ENCODE measurements at places on chromosomes 7 and 10. TPM values are rescaled to one million over a fixed set of nuclear protein-coding genes. Genes with fewer than 3 reads are reported as not detected.

TRPV5 gene
- total RNA-seq, result not detected

ANKRD61 gene
- total RNA-seq, result not detected

DNA sequence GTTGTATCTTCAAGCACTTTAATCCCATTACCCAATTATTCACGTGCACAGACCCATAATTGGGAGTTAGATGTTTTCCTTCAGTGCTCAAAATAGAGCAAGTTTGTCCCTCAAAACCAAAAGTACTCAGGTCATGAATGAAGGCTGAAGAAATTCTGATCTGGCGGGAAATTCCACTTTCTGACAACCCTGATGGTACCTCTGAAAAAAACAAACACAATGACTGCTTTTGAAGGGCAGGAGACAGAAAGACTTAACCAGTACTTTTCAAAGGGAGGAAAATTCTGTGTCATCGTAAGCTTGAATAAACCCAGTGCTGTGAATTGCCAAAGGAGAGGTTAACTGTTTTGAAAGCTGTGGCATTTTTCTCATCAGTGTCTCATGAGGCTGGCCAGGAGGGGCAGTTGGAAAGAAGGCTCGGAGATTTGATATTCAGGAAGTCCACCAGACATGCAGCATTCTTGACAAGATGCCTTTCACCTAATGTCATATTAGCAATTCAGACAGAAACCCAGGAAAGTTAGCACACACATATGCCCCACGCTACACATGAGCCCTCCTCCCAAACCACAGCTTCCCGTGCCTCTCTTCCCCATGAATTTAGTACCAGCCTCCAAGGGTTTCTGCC lies 347.0 kb downstream of the KCNMA1 start:
- DNase-seq, result no peak

KAZALD1 gene
- total RNA-seq, result 9.8 TPM

GRCh38 chr10:91416339-91416855 lies 6.3 kb downstream of the HECTD2 start:
- no peak for DNase-seq

- DNase-seq, result no peak
These were observed 24.6 kb upstream of the MPP7 start for GRCh38 chr10:28327491-28327880.

GDI2 gene
- 218 TPM for total RNA-seq

GRCh38 chr7:55129541-55130394 lies 111.0 kb downstream of the EGFR start:
- DNase-seq, result no peak

DNA sequence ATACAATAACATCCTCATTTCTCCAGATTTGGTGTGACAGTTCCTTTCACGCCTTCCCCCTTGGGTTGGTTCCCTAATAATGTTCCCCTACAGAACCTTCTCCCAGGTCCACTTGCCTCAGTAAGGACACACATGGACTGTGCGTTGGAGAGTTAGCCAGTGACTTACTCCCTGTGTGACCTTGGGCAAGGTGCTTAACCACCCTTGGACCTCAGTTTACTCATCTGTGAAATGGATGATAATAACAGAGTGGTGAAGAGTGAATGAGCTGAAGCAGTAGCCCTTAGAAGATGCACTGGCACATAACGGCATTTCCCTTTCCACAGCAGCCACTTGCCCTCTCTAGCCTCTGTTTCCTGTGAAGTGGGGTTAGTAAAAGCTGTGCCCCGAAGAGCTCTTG lies 175.8 kb downstream of the PKD1L1 start:
- no peak for DNase-seq

HABP2 gene
- total RNA-seq, result not detected

GRCh38 chr10:27948186-27948585 lies 50.7 kb downstream of the ODAD2 start:
- DNase-seq, result no peak

GRCh38 chr7:93736668-93737369 lies 153.7 kb downstream of the TFPI2 start:
- no peak for DNase-seq

DNA sequence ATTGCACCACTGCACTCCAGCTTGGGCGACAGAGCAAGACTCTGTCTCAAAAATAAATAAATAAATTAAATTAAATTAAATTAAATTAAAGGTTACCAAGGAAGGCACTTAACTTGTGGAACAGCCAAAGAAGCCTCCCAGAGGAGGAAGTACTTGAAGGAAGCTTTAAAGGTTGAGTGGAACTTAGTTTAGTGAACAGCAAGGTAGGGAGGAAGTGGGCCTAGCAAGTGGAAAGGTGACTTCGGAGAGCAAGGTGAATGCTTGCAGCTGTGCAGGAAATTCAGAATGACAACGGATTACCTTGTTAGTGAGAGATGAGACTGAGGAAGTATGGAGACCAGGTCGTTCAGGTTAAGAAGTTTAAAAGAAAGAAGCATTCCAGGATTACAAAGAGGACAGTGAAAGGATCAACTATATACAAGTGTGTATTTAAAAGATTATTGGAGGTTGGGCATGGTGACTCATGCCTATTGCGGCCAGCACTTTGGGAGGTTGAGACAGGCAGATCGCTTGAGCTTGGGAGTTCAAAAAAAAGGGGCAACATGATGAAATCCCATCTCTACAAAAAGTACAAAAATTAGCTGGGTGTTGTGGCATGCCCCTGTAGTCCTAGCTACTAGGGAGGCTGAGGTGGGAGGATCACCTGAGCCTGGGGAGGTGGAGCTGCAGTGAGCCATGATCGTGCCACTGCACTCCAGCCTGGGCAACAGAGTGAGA lies 12.8 kb upstream of the RPEL1 start:
- DNase-seq, result no peak

DNA sequence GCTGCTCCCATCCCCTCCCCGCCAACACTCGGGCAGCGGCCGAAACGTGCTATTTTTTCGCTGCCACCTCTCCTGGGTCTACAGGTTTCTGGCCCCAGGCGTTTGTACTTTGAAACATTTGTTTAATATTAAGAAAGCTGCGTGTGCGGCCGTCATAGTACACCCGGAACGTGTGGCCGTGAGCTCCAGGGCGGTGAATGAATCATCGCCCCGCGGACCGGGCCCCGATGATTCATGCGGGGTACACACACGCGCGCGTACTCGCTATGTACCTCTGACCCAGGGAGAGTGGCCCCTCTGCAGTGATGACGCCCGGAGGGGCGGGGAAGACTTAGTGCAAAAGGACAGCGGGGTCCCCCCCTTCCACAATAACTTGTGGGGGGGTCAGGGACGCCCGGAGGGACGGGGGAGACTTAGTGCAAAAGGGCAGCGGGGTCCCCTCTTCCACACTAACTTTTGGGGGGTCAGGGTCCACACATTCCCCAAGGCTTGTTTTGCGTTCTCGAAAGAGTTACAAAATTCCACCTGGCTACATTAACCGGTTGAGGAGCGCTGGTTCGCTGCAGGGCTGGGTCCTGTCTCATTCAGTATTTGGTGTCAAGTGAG lies 56.5 kb upstream of the PCGF5 start:
- peak; percentile 42 for DNase-seq

ZPBP gene
- total RNA-seq, result not detected

FAM185A gene
- total RNA-seq, result 15.2 TPM

PON1 gene
- total RNA-seq, result 0.87 TPM

DNA sequence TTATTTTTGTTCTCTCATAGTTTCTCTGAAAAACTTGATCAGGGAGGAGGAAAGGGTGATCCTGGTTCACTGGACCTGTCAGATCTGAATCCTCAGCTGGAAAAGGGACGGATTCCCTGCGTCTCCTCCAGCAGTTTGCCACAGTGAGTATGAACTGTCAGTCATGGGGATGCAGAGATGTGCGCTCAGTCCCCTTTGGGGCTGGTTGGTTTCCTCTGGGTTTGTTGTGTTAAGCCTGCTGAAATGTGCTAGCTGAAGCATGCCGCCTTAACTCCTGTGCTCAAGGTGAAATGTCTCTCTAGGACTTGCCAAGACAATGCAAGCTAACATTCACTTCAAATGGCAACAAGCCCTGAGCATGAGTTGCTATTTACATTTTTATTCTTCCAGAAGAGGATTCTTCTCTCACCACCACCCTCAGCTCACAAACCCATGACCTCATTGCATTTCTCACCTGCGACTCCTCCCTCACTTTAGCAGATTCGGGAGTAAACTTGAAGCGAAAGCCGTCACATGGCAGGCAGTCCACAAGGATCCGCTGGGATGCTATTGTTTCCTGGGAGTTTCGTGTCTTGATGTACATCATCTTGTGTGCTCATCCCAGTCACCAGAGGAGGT lies 192.9 kb upstream of the FZD8 start:
- no peak for DNase-seq

TTYH3 gene
- total RNA-seq, result 76.2 TPM

GRCh38 chr7:51901489-51901840 lies 584.9 kb upstream of the COBL start:
- DNase-seq, result no peak

LRRTM3 gene
- 0.14 TPM for total RNA-seq

- DNase-seq, result no peak
These were observed 293.3 kb upstream of the MKI67 start for GRCh38 chr10:128419466-128420019.

GRCh38 chr7:78702770-78703169 lies 750.7 kb downstream of the MAGI2 start:
- DNase-seq, result no peak

ZNRF2 gene
- 35.2 TPM for total RNA-seq

- no peak for DNase-seq
These were observed 8.2 kb downstream of the ANKMY2 start for GRCh38 chr7:16637379-16637778.

GRCh38 chr7:3549601-3550000 lies 248.5 kb downstream of the SDK1 start:
- no peak for DNase-seq

DNA sequence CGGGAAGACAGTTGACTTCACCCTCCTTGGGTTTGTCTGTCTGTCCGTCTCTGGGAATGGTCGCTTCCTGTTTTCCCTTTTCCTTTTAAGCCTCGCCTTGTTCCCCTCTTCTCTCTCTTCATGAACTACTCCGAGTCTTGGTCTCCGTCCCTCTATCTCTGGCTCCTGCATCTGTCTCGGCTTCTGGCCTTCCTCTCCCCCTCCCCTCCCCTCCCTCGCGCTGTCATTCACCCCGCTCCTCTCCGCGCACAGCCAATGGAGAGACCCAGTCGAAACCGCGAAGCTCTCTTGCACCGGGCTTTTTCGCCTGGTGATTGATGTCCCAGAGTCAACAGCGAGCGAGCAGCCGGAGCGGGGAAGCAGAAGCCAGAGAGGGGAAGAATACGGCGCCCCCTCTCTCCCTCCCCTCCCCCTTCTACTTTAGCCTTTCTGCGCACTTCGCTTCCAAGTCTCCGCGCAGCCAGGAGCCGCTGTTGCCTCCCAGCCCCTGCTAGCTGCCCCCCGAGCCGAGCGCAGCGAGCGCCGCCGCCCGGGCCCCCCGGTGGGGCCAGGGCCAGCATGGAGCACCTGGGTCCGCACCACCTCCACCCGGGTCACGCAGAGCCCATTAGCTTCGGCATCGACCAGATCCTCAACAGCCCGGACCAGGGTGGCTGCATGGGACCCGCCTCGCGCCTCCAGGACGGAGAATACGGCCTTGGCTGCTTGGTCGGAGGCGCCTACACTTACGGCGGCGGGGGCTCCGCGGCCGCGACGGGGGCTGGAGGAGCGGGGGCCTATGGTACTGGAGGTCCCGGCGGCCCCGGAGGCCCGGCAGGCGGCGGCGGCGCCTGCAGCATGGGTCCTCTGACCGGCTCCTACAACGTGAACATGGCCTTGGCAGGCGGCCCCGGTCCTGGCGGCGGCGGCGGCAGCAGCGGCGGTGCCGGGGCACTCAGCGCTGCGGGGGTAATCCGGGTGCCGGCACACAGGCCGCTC lies at the start of gene TLX1:
TSS of gene TLX1 (plus strand) at position 317 of the 978 bp plus-strand sequence. CDS start at position 559, 242 bp downstream.
- DNase-seq, result no peak

DNA sequence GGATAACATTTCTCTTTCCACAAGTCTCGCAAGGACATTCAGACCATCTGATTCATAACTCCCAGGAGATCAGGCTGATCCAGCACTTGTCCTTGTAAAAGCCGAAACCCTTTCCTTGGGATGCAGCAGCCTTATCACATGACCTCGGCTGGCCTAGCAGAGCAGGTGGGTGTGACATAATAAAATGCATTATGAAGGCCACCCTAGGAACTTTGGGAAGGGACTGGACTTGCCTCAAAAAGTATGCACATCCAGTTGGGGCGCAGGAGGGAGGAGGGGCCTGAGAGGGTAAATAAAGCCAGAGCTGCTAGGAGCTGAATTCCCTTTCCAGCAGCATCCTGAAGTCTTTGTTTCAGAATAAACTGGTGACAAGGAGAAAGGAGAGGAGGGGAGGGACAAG lies 260.8 kb downstream of the SNX13 start:
- DNase-seq, result no peak

PIP gene
- total RNA-seq, result 2.2 TPM

- no peak for DNase-seq
These were observed 590.9 kb upstream of the MGMT start for GRCh38 chr10:128875956-128876736.

GRCh38 chr10:130192276-130192848 lies 56.2 kb downstream of the GLRX3 start:
- DNase-seq, result no peak

- DNase-seq, result no peak
These were observed 97.8 kb downstream of the AUTS2 start for GRCh38 chr7:69696054-69696591.

All from prostate gland (tissue), 2 donors.